ENCODE measurements at places on chromosomes 6 and 20.

GRCh38 chr6:133973109-133973971, 20.3 kb downstream of the TBPL1 start:
- no peak for DNase-seq

DNA sequence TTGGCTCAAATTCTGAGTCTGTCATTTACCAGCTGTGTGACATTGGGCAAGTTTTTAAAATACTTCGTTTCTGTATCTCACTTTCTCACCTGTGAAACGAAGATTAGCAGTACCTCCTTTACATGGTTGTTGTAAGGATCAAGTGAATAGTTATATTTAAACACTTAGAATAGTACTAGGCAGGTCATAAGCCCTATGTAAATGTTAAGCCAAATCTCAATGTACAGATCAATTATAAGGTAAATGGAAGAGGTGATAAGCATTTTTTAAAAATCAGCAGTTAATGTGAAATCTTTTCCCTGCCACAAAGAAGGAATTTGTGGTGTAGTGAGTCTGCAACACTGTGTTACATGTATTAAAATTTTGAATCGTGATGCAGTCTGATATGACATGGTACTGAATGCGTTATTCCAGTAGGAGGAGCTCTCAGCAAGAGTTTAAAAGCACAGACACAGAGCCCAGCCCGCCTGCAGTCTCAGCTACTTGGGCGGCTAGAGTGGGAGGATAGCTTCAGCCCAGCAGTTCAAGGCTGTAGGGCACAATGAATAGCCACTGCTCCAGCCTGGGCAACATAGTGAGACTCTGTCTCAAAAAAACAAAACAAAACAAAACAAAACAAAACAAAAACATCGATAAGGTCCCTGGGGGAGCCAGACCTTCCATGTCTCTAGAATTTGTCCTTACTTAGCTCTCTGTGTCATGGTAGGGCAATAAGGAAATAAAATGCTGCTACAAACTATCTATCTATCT, 46.0 kb downstream of the GTF2H5 start:
- no peak for DNase-seq

DNA sequence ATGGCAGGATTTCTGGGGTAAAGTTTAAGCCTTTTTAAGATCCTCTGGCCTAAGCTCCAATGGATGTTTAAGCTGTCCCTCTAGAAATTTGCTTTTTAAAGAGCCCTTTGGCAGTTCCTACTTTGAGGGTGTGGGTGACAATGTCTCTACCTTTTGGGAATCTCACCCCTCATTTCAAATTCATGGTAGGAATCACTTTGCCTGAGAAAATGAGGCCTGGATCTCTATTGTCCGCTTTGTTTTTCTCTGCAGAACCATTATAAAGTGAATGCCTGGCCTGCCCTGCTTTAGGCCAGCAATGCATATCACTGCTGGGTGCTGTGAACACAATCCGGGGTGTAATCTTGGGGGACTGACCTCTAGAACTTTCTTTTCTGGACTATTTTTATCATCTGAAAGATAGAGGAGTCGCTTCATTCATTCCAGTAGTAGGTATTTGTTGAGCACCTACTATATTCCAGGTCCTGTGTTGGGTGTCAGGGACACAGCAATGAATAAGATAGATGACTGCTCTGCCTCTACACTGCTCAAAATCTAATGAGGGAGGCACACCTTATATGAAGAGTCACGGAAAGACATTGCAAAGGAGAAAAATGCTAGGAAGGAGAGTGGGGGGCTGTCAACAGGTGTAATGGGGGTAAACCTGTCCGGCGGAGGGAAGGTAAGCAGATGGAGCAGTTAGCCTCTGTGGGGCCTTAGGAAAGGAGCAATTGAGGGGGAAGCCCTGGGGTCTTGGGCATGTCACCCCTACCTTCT, 8.6 kb upstream of the COMMD7 start:
- no peak for DNase-seq

DNA sequence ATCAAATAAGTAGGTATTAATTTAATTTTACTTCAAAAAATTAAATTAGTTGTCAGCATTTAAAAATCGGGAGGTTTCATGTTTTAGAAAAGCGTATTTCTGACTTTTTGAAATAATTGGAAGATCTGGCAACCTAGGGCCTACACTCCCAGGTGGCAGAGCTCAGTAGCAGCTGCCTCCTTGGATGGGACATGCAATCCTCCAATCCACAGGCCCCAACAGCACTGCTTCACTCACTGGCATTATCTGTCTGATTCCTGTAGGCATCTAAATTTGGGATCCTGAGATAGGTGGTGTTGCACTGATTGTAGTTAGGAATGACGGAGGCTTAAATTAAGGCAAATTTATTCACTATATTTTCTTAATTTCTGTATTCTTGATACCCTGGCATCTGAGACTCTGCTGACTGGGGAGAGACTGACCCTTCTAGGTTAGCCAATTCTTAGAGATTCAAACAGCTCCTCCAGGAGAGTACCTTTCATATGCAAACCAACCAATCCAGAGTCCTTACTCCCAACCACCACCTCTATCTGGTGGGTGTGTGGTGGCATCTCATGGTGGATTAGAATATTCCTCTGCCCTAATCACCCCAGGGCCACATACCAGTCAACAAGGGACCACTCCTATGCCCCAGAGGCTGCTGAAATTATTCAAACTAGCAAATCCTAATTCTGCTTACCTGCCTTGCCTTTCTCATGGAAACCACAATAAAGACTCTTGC, 146.6 kb upstream of the GLP1R start:
- DNase-seq = no peak

DNA sequence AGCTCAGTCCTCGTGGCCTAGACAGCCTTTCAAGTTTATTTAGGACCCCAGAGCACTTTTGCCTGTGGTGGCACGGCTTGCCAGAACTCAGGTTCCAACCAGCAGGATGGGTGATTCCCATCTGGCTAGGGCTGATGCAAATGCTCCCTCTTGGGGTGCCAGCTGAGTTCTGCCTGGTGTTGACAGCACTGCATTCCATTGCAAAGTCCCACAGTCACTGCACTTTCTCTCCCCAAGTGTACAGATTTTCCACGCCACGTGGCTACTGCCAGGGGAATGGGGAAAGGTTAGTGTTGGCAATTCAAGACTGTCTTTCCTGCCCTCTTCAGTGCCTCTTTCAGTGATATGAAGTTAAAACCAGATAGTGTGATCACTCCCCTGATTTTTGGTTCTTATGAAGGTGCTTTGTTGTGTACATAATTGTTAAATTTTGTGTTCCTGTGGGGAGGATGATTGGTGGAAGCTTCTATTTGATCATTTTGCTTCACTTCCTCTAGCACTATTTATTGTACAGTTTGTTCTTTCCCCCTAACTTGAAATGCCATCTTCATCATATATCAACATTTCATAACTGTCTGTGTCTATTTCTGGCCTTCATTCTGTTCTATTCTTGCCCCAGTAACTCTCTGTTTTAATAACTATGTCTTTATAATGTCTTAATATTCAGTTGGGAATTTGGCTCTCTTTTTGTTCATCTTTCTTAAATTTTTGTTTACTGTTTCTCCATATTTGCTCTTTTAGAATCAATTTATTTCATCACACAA, 86.2 kb downstream of the CFAP61 start:
- DNase-seq = no peak

Measured in stimulated activated CD4-positive, alpha-beta T cell treated with anti-CD3 and anti-CD28 coated beads, Interleukin-15, amount 100 ng/mL, for 1 hour (primary cell).